ENCODE measurements at places on chromosomes 2 and 18. TPM values are rescaled to one million over a fixed set of nuclear protein-coding genes. Genes with fewer than 3 reads are reported as not detected.

COL6A3 gene
- total RNA-seq: 0.10 TPM

TXNDC2 gene
- total RNA-seq: not detected

DNA sequence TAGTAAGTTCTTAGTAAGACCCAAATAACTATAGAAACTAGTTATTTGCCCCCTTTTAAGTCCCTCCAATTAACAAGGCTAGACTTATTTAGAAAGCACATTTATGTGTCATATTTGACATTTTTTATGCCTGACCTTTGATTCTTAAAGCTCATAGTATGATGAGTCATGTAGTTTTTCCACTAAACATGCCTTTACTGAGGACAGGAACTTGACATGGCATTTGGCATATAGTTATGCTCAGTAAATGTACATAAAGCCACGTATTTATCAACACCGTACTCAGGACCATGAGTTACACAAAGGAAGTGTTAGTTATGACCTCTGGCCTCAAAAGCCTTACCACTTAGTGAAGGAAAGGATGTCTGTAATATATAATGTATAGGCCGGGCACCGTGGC, 78.9 kb downstream of the GNAL start:
- H3K27ac ChIP-seq: no peak overlapping the region
- DNase-seq: no peak
- no peaks in the 10 kb centered on the region for H3K4me1 ChIP-seq
- H3K4me3 ChIP-seq: no peak overlapping the region
- H3K27me3 ChIP-seq: no peaks in the 10 kb centered on the region

ABCA12 gene
- not detected for total RNA-seq

DNA sequence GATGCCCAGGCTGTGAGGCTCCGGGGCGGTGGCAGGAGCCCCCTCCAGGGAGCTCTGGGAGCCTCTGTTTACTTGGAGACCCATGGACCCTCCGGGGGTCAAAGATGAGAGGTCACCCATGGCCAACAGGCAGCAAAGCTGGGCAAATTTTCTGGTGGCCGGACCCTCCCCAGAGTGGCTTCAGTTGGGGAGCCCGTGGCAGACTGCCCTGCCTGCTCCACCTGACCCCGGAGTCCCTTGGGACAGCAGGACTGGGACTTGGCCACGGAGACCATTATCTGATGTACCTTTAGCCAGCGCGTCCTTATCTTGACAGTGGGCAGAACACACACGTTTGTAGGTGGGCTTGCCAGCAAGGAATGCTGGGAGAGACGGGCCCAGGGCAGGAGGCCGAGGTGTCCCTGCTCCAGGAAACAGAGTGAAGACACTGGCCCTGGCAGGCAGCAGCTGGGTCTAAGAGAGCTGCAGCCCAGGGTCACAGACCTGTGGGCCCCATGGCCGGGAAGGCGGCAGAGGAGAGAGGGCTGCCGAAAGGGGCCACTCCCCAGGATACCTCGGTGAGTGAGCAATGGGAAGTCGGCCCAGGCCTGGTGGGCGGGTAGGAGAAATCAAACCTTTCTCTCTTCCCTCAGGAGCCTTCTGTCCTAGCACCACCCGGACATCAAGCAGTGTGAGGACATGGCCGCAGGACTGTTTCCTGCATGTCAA, at the start of the genes ABCG5 and ABCG8:
ABCG5 (minus strand) TSS at position 280 of the 708 bp plus-strand sequence; CDS start at position 120, 160 bp downstream.
ABCG8 (plus strand) TSS at position 412 of the 708 bp plus-strand sequence; CDS start at position 495, 83 bp downstream.
- H3K27ac ChIP-seq: no peak within 1 kb of the TSS
- no peaks in the 10 kb centered on the region for H3K36me3 ChIP-seq
- H3K4me1 ChIP-seq: no peaks in the 10 kb centered on the region
- H3K27me3 ChIP-seq: no peaks in the 10 kb centered on the region
- no peak within 1 kb of the TSS for H3K4me3 ChIP-seq
- no peak for DNase-seq

- no peak for DNase-seq
- no peaks in the 10 kb centered on the region for H3K4me1 ChIP-seq
- H3K36me3 ChIP-seq: no peaks in the 10 kb centered on the region
- H3K27ac ChIP-seq: no peak overlapping the region
Measured at GRCh38 chr2:165544897-165545296, 75.4 kb downstream of the CSRNP3 start.

LHCGR gene
- not detected for total RNA-seq

DNA sequence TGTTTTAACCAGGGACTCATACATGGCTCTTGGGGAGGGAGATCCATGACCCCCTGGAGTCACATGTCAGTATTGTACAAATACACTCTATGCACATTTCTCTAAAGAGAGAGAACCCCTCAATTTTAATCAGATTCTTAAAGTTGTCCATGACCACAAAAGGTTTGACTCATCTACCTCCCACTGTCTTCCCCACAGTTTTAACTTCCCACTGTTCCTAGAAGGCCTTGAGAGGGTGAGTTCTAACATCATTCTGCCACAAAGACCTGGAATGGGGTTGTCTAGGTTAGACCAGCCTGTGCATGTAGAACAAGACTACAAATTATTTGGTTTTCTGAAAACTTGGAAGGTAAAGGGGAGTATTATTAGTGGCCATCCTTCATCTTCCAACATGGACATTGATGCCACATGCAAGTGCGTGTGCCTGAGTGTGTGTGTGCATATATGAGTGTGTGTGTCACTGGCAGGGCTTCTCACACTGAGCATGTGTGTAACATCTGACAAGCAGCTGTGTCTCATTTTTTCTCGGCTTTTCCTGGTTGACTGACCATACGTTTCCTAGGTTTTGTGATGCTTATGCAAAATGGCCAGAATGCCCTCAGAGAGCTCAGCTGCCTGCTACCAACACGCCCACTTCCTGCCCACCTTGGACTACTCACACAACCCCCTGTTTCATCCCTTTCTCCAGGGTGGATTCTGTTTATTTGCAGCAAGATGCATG, 94.6 kb upstream of the LGALSL start:
- no peak for DNase-seq
- no peak overlapping the region for H3K4me3 ChIP-seq
- no peak overlapping the region for H3K27ac ChIP-seq

DNA sequence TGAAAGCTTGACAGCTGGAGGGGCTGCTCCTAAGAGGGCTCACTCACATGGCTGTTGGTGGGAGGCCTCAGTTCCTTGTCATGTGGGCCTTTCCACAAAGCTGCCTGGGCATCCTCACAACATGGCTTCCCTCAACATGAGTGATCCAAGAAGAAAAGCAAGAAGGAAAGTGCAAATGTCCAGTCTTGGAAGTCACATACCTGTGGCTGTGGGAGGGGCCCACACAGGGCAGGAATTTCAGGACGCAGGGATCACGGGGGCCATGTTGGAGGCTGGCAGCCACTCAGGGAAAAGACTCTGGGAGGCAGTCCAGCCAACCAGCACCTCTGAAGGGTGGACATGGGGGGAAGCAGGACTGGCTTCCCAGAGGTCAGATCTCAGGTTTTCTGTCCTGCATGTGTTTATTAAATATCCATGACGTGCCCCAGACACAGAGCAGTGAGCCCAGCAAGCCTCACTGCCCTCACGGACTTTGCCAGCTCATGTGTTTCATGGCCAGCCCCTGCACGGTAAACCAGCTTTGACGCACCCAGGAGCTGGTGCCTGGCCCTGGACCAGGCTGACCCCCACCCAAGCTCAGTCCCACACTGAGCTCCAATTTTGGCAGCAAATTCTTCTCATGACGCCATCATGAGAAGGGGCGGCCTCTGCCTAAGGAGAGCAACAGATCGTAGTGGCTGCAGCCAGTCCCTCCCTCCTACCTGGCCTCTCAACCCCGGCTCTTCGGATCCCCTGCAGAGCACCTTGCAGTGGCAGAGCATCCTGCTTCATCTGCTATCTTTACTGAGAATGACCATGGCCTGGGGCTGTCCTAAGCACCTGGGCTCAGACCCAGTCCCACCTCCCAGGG, 34.7 kb upstream of the GPR17 start:
- H3K27ac ChIP-seq: no peak overlapping the region
- H3K4me3 ChIP-seq: no peak overlapping the region
- no peaks in the 10 kb centered on the region for H3K36me3 ChIP-seq
- peak; percentile 9 for DNase-seq
- no peaks in the 10 kb centered on the region for H3K27me3 ChIP-seq

KIF5C gene
- total RNA-seq: 0.42 TPM

DNA sequence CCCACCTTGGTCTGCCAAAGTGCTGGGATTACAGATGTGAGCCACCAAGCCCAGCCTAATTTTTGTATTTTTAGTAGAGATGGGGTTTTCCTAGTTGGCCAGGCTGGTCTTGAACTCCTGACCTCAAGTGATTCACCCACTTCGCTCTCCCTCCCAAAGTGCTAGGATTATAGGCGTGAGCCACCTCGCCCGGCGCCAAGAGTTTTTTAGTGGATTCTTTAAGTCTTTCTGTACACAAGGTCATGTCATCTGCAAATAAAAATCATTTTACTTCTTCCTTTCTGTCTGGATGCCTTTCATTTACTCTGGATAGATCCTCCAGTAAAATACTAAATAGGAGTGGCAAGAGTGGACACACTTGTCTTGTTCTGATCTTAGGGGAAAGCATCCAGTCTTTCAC, 61.7 kb downstream of the KCMF1 start:
- H3K27ac ChIP-seq: no peak overlapping the region
- DNase-seq: no peak
- H3K4me3 ChIP-seq: no peak overlapping the region
- H3K4me1 ChIP-seq: no peaks in the 10 kb centered on the region
- no peaks in the 10 kb centered on the region for H3K27me3 ChIP-seq

DNA sequence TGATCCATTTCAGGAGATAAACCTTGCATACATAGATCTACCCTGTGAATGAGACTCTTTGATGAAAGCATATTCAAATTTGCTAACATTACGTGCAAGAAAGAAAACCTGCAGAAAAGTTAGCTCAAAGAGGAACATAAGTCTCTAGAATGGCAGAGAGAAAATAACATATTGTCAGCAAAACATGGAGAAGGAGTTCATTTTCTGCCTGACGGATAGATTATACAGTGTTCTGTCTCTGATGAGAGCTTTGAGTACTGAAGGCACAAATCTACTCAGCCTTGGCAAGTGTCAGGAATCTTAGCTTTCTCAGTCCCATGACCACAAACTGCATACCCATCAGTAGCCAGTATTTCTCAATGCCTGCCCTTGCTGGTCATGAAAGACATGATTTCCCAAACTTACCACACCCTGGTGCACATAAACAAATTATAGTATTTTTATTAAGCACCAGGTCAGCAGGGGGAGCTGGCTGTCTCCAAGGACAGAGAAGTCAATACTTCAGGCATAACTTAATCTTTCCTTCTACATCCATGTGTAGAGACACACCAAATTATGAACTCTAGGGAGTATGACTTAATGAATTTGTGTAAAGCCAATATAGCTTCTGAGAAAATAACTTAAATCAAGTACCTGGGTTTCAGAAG, 401.2 kb upstream of the SOX11 start:
- H3K27ac ChIP-seq: no peak overlapping the region
- no peaks in the 10 kb centered on the region for H3K36me3 ChIP-seq
- H3K4me1 ChIP-seq: no peaks in the 10 kb centered on the region
- H3K27me3 ChIP-seq: no peaks in the 10 kb centered on the region

DNA sequence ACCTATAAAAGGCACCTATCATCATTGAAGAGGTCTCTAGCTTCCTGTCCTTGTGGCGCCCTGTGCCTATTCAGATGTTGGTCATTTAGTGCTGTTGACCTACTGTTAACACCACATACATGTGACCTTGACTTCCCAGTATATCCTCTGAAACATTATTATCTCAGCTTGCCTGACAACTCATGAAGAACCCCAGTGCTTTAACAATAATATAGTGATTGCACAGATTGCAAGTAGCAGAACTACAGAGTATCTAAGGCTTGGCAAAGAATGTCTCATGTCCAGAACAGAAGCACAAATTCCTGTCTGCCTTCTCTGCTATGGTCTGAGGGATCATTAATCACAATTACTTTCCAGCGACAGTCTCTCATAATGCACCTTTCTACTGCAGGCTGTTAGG, 165.3 kb downstream of the LCLAT1 start:
- H3K36me3 ChIP-seq: no peaks in the 10 kb centered on the region
- H3K4me1 ChIP-seq: peaks cover 3% of the 10 kb centered on the region
- no peak overlapping the region for H3K4me3 ChIP-seq
- H3K27me3 ChIP-seq: no peaks in the 10 kb centered on the region

AMER3 gene
- not detected for total RNA-seq

GRCh38 chr2:178163395-178163794, 30.9 kb upstream of the OSBPL6 start:
- no peaks in the 10 kb centered on the region for H3K4me1 ChIP-seq
- no peak overlapping the region for H3K27ac ChIP-seq
- DNase-seq: no peak
- H3K36me3 ChIP-seq: no peaks in the 10 kb centered on the region
- H3K27me3 ChIP-seq: no peaks in the 10 kb centered on the region

ARHGAP25 gene
- total RNA-seq: 122 TPM

DNA sequence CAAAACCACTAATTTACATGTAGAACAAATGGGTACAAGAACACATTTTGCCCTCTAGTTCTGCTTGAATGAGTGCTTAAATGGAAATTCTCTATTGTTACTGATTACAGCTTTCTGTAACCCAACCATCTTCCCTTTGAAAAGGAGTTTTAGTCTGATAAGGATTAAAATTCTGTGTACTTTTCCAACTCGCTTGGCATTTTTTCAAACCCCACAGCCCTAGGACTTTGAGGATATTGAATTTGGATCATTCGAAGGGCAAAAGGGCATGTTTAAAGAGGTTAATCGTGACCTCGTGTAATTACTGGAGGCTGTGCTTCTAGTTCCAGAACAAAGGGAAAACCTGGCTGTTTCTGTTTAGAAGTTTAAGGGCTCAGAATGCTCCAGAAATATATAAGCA, 432.3 kb downstream of the PID1 start:
- no peaks in the 10 kb centered on the region for H3K27me3 ChIP-seq
- H3K4me3 ChIP-seq: no peak overlapping the region
- DNase-seq: no peak
- H3K36me3 ChIP-seq: no peaks in the 10 kb centered on the region

DNA sequence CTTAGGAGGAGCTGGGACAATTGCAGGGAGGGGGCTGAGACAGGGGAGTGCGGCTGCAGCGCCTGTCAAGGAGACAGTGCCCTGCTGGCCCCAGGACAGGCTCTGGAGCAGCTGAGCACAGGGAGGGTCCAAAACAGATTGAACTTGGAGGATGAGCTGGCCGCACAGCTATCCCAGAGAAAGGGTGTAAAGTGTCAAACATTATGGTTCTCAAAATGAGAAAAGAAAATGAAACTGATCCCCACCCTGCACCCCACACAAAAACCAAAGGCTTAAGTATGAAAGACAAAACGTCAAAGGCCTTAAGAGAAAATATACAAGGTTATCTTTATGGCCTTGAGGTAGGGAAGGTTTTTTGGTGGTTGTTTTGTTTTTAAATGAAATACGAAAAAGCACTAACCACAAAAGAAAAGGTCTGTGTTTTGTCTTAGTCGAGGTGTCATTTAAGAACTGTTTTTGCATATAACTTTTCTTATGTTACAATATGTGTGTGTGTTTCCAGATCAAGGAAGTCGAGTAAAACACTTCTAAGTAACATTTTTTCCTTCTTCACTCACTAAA, 111.8 kb downstream of the HDAC4 start:
- peak; percentile 79 for DNase-seq
- no peaks in the 10 kb centered on the region for H3K27me3 ChIP-seq
- peak overlapping the region; percentile 89 for H3K27ac ChIP-seq
- peaks cover 30% of the 10 kb centered on the region for H3K4me1 ChIP-seq
- H3K4me3 ChIP-seq: no peak overlapping the region
- H3K36me3 ChIP-seq: no peaks in the 10 kb centered on the region

DNA sequence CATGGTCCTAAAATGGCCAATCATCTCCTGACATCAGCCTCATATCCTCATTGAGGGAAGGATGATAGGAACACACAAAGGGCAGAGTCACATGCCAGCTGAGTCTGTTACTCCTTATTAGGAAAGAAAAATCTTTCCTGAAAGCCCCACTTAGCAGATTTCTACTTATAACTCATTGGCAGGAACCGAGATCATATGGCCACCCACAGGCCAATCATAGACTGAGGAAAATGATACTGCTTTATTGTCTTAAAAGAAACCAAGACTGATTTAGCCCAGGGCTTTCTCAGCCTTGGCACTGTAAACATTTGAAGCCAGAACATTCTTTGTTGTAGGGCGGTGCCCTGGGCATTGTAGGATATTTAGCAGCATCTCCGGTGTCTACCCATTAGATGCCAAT, 18.7 kb downstream of the GKN2 start:
- no peak overlapping the region for H3K4me3 ChIP-seq
- H3K36me3 ChIP-seq: no peaks in the 10 kb centered on the region
- no peaks in the 10 kb centered on the region for H3K4me1 ChIP-seq
- no peaks in the 10 kb centered on the region for H3K27me3 ChIP-seq

Data from natural killer cell (primary cell).